ENCODE measurements at places on chromosomes 2 and 18.

DNA sequence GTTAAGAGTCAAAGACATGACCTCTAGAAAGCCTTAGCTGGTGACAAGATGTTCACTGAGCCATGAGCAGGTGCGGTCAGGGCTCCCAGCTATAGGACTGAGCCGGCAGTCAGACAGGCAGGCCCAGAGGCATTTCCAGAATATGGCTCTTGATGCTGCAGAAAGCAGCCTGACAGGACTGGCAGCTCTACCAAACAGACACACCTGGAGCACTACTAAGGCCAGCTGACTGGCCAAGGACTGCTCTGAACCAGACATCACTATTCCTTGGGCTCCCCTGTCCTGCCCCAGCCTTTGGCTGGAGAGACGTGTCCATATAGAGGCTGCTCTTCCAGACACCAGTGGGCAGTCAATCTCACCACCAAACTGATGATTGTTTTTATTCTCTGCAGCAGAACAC, 98.8 kb downstream of the RIF1 start:
- DNase-seq: no peak

DNA sequence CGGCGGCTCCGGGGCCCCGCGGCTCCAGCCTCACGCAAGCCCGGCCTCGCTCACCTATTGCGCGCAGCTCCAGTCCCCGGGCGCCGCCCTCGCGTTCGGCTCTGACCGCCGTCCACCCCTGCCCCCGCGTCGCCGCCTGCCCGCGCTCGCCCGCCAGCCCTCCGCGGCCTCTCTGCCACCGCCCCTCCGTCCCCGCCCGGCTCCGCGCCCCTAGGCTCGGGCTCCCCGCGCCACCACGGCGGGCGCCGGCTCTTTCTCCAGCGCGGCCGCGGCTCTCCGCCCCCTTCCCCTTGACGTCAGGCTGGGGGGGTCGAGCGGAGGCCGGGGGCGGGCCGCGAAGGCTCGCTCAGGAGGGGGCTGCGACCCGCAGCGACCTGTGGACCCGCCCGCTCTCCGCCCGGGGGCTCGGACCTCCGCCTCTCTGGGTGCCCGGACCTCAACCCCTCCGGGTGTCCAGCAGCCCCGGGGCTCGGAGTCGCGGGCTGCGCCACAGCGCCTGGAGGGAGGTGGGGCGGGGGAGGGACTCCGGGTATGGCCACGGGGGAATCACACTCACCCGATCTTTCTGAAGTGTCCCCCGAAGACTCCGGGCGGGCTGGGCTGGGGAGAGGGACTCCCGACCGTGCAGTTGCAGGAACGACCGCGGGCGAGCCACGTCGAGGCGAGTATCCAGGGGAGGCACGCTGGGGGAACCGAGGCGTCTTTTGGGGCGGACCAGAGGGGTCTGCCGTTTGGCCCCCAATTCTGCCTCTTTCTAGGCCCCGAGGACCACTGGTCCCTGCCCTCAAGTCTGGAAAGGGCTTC, at the start of gene SEMA4C:
Gene SEMA4C (minus strand): TSS at position 259 of the 804 bp plus-strand sequence. CDS start 2,194 bp downstream, outside the sequence.
- peak; percentile 52 for DNase-seq

DNA sequence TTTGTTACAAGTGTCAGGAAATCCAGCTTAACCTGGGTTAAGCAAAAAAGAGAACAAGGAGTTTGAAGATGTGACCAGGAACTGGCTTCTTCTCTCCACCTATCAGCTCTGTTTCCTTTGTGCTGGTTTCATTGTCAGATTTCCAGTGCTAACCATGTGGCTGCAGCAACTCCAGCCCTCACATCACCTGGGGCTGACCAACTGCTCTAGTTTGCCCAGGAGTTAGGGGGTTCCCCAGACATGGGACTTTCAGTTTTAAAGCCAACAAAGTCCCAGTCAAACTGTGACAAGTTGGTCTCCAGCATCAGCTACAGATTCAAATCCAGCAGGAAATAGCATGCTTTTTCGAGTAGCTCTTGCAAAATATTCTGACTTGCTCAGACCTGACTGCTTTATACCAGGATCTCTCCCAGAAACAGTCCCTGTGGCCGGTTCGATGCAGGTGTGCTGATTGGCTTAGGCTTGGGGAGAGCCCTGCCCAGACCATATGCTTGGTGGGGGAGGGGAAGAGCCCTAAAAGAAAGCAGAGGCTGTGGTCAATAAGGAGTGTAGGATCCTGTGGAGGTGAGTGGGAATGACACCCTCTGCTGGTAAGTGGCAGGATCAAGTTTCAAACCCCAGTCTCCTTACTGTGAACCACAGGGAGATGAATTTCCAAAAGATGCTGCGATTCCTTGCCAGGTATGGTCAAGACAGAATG, 49.5 kb downstream of the KCNE4 start:
- DNase-seq: no peak

DNA sequence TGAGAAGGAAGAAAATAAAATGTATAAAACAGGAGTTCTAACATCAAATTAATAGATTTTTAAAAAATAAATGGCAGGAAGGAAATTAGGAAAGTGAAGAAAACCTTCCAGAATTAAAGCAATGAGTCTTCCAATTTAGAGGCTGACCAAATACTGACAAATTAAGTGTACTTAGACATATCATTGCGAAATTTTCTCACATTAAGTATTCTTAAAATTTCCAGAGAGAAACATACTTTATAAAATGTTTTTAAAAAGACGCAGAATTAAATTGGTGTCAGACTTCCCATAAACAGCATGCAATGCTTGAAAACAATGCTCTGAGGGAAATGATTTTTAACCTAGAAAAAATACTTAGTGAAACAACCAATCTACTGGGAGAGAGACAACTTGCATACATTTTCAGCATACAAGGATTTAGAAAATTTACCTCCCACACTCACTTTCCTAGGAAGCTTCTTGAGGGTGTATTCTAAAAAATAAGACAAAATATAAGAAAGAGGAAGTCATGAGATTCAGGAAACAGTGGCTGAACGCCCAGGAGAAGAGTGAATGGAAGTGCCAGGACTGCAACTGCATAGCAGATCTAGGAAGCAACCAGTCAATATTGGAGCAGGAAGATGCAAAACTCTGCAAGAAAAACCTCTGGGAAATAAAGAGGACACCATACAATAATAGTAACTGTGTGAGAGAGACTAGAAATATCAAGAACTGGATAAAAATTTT, 339.9 kb downstream of the ADCYAP1 start:
- no peak for DNase-seq

DNA sequence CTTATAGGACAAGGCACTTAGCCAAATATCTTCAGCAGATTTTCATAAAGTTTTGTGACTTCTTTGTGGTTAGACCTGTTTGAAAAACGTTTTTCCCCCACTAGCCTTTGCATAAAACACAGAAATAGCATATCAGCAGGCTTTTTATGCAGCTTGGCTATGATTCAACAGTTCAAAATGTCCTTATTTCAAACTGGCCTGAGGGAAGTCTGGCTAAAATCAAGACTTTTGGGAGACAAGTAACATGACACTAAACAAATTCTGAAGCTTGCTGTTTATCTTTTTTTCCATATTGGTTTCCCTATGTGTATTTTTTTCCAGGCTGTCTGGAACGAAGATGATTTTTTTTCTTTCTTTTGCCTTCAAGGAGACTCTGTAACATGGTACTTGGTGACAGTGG, 95.1 kb upstream of the L3MBTL4 start:
- no peak for DNase-seq

DNA sequence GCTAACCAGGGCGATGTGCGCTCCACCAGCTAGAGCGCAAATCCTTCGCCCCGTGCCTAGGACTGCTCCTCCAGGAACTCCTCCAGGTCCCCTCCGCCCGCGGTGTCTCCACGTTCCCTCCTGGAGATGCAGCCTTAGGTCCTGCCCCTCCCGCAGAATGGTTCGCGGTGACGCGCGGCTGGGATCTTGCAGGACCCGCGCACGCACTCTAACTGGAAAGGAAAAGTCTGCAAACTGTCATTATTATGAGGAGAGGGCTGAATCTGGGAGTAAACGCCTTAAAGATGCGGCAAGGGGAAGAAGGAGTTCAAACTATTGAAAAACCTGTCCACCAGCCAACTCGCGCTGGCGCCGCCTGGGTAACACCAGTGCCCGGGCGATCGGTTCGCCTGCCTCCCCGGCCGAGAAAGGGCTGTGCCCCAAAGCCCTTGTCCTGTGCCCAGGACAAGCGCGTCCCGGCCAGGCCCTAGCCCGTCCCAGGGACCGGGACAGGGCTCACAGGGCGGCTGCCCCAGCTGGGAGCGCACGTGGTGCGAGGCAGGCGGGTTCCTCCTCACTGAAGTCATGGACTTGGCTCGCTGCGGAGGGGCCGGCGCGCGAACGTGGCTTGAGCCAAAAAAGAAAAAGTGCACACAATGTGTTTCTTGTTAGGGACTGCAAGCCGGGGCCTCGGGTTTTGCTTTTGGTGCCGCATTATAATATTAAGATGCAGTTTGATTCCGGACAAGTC, 5.5 kb upstream of the ID2 start:
- no peak for DNase-seq

DNA sequence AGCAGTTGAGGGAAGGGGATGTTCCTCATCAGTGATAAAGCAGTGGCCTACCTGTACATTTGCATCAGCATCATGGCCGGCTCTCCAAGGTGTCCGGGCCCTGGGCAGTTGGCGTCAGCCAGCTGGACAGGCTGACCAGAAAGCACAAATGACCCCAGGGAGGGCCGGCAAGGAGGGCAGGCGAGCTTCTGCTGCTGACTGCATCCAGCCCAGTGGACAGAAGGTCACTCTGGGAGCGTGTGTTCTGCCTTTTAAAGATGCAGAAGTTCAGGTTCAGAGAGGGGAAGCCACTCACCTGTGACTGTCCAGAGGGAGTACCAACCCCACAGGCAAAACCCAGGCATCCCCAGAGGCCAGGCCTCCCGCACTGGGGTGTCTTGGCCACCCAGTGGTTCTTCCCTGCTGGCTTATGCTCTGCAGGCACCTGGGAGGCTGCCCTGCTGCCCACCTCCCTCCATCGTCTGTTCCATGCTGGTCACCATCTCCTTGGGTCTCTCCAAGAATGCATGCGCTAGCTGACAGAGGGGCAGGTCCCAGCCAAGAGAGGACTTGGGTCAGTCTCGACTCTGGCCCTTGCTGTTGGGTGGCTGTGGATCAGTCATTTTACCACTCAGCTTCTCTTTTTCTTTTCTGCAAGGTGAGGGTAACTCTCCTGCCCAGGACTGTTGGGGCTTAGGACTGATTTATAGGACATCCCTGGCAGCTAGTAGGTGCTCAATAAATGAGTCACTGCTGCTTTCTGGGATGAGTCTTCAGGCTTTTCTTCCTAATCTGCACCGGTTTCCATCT, 89.9 kb downstream of the INHBB start:
- no peak for DNase-seq

DNA sequence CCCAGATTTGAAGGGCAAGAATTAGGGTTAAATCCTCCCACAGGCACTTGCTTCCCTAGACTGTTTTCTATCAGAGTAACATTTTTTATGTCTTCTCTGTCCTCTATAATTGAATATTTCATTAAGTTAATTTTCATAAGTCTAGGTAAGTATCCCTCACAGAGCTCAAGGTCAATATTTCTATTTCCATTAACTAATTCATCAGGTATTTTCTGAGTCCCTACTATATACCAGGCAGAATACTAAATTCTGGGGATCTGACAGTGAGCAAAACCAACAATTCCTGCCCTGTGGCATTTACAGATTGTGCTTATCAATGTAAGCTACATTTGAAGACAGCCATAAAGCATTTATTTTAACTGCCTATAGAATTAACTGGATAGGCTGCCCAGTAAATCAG, 86.4 kb upstream of the RBBP8 start:
- no peak for DNase-seq

GRCh38 chr2:12787891-12788801, 71.4 kb downstream of the TRIB2 start:
- no peak for DNase-seq

GRCh38 chr2:237101118-237101979, 15.7 kb downstream of the COPS8 start:
- no peak for DNase-seq

- DNase-seq: no peak
These were observed 21.7 kb upstream of the ZBTB14 start for GRCh38 chr18:5317186-5317585.

DNA sequence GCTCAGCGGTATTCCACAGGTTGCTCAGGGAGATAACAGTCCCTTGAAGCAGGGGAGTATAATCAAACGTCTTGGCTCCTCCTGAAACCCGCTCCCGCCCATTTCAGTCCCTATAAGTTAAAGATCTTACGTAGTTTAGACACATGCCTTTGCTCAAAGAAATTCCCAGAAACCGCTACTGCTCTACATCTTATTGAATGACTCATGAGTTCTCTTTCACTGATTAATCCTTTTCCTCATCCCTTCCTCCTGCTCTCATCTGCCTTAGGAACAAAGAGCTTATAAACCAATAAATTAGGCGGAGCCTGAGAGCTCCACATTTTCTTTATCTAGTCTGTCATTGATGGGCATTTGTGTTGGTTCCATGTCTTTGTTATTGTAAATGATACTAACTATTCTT, 4.2 kb upstream of the SERPINB4 start:
- no peak for DNase-seq

GRCh38 chr2:27754138-27754588, 17.4 kb upstream of the MRPL33 start:
- DNase-seq: peak; percentile 75

GRCh38 chr2:220396287-220396686, 768.9 kb downstream of the SLC4A3 start:
- DNase-seq: no peak

- no peak for DNase-seq
These were observed 109.2 kb upstream of the CHRNA1 start for GRCh38 chr2:174873471-174873870.

GRCh38 chr2:180553094-180553715, 427.2 kb upstream of the UBE2E3 start:
- DNase-seq: no peak

DNA sequence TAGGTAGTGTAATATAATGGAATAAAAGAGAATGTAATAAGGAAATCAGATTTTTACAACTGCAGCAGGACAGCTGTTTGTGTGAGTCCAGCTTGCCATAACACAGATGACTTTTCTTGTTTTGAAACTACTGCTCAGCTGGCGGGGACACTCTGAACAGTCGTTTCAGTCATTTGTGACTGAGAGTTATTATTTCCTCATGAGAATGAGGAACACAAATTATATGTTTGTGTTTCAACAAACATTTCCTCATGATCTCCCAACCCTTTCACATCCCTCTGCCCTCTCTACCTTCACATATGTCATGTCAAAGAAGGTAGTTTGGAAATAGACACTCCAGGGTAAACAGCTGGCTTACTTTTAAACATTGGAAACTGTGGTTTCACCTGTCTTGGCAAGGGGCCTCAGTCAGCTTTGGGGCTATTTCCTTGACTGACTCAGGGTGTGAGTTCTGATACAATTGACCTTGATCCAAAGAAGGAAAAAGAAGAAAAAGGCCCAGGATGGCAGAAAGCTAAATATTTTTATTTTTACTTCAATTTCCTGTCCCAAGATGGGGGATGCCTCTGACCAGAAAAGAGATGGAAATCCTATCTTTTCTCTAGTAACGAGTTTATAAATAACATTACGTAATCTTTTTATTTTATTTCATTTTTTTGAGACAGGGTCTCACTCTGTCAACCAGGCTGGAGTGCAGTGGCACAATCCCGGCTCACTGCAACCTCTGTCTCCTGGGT, 593 bp downstream of the SP140L start:
- no peak for DNase-seq

- DNase-seq: no peak
These were observed 93.2 kb downstream of the USP40 start for GRCh38 chr2:233473386-233473791.
